Left lobe of liver (tissue), 2 donors: ENCODE measurements at places on chromosomes 12 and 14. TPM values are rescaled to one million over a fixed set of nuclear protein-coding genes. Genes with fewer than 3 reads are reported as not detected.

DNAI7 gene
- not detected for total RNA-seq

RNASE1 gene
- 21.4 TPM for total RNA-seq

USP44 gene
- 0.18 TPM for total RNA-seq

NIN gene
- 5.5 TPM for total RNA-seq
